H7 (cell line): ENCODE measurements at places on chromosomes 3 and 15. TPM values are rescaled to one million over a fixed set of nuclear protein-coding genes. Genes with fewer than 3 reads are reported as not detected.
A peak's percentile ranks its signal among the peaks of the same experiment; 100 is the strongest.

VPS8 gene
- 20.3 and 33.4 TPM in 2 replicates for total RNA-seq

DNA sequence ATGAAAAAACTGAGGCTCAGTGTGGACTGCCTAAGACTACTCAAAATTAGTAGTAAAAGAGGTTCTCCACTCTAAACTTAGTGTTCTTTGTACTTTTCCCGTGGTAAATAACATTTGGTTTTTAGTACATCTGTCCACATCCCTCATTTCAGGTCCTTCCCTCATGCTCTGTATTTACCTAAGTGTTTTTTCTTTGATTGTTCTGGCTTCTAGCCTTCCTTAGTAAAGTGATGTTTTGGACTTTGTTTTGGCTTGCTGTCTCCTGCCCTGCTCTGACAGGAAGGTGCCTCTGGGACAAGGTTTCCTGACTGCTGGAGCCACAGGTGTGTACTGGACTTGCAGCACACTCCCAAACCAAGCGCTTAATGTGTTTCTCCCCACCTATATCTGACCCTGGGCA, 29.9 kb upstream of the ALDH1A2 start:
- DNase-seq, result no peak

GRCh38 chr3:56196700-56197099, 271.6 kb downstream of the ERC2 start:
- DNase-seq, result no peak

DNA sequence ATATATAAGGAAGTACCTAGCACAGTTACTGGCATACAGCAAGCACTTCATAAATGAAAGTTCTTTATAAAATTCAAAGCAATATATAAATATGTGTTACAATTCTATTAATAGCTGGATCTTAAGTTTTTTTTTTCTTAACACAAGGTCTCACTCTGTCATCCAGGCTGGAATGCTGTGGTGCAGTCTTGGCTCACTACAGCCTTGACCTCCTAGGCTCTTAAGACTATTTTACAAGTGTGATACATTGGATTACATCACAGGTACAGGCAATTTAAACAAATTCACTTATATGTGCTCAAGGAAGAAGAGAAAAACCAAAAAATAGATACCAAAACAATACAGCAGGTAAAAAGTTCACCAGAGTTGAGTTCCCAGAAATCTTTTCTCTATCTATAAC, 60.6 kb downstream of the ZNF280D start:
- no peak for DNase-seq

DNA sequence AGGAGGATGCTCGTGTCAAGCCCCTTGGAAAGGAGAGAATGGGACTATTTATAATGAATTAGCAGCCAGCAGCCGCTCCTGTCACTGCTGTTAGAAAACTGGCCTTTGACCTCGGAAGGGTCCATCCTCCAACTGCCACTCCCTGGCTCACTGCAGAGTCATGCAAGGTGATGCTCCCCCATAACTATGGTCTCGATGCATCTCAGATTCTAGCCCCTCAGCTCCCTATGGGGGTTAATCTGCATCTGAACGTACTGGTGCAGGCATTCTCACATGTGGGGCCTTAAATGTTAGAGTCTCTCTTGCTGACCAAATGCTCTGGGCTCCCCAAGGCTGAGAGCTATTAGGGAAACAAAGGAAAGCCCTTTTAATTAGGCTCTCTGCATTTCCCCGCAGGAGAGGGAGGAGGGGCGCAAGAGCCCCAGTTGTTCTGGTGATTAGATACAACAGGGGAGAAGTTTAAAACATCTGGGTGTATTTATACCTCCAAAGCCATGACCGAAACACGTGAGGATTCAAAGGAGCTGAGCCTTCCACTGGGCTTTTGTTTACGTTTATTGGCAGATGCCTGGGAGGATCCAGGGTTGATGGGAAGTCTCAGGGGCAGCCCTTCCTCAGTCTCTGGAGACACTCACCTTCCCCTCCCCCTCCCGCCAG, 182.5 kb downstream of the OPA1 start:
- peak; percentile 61 for DNase-seq

DNA sequence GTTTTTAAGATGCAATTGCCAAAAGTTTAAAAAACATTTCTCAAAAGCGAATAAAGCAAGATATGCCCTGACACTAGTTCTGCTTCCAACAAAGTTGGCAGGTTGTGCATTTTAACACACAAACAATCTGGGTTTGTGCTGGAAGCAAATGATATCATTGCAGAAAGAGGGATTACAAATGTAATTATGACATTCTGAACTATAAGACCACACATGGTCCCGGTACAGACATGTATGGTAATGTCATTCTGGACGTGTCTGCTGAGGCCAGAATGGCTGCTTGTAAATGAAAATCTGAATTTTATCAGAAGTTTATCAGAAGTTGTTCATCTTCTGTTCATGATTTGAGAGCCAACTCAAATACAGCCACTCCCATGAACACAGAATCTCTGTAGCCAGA, 10.7 kb downstream of the TMC3 start:
- DNase-seq, result no peak

DNA sequence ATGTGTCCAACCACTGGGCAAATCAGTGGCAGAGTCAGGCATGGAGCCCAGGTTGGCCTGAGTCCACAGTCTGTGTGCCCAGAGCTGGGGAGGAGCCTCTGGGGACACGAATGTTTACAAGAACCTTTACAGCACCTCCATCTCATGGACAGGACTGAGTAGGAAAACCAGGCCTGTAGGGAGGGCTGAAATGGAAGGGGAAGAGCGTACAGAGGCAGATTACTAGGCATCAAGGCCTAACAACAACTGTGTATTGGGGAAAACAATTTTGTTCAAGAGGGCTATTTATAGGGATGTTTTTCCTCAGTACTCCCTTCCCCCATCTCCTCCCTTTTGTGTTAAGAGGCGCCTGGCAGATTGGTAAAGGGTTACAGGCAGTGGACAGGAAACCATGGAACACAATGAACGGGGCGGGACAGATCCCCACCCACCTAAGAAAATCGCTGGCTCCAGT, 15.1 kb upstream of the ARHGAP31 start:
- no peak for DNase-seq
